ENCODE measurements at places on chromosomes 1 and 21.
A peak's percentile ranks its signal among the peaks of the same experiment; 100 is the strongest.

GRCh38 chr1:33414879-33415278 is 16.0 kb downstream of the PHC2 start:
- DNase-seq = no peak

GRCh38 chr1:156750711-156751450 is 594 bp downstream of the HDGF start:
- no peak for DNase-seq

DNA sequence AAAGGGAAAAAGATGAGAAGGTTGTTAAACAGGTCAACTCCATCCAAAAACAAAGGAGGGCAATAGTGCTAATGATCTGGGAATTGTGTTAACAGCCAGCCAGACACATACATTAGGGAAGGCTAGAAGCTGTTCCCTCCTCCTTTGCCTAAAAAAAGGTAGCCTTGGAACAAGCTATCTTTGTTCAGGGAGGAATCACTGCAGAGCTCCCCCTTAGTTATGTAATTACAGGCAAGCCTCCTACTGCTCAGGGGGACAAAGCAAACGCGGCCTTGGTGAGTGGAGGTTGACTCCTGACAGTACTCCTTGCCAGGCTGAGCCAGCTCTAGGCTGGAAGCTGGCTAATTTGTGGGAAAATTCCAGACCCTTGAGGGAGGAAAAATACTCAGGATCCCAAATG is 97.6 kb downstream of the VAV3 start:
- DNase-seq = no peak

DNA sequence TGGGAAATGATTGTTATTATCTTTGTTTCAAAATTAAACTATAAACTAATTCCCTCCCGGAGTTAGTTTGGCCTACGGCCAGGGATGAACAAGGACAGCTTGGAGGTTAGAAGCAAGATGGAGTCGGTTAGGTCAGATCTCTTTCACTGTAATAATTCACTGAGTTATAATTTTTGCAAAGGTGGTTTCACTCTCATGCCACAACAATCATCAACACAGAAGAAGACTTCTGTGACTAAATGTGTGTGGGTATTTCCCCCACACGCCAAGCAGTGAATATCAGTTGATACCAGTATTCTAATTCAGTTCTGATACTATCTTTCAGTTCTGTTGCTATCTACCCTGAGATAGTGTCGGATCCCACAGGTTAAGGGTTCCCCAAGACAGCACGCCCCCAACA is 215.1 kb downstream of the S1PR1 start:
- DNase-seq = no peak

DNA sequence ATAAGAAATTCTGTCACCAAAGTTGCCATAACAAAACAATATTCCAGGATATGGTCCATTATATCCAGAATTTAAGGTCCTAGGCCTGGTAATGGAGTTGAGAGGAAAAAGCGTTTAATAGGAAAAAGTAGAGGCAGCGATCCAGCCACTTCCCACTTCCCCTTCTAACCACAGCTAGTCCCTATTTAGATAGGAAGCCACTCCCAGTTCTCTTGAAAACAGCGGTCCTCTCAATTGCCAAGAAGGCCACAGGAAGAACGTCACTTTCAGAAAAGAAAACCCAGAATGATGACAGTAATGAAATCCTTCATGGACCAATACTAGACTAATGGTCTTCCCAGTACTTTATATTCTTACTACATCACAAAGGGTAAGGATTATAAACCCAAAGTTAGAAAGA is 38.6 kb downstream of the ABL2 start:
- no peak for DNase-seq

GRCh38 chr1:37794372-37795339 is 1.0 kb downstream of the MANEAL start:
- DNase-seq = no peak

- DNase-seq = peak; percentile 73
Measured at GRCh38 chr1:63773815-63774616, at the start of gene ROR1. Gene ROR1 (plus strand): TSS chr1:63774017.

- no peak for DNase-seq
Measured at GRCh38 chr1:68173283-68173935, 58.9 kb downstream of the WLS start.

- no peak for DNase-seq
Measured at GRCh38 chr21:28111151-28111619, 881.5 kb downstream of the LTN1 start.

DNA sequence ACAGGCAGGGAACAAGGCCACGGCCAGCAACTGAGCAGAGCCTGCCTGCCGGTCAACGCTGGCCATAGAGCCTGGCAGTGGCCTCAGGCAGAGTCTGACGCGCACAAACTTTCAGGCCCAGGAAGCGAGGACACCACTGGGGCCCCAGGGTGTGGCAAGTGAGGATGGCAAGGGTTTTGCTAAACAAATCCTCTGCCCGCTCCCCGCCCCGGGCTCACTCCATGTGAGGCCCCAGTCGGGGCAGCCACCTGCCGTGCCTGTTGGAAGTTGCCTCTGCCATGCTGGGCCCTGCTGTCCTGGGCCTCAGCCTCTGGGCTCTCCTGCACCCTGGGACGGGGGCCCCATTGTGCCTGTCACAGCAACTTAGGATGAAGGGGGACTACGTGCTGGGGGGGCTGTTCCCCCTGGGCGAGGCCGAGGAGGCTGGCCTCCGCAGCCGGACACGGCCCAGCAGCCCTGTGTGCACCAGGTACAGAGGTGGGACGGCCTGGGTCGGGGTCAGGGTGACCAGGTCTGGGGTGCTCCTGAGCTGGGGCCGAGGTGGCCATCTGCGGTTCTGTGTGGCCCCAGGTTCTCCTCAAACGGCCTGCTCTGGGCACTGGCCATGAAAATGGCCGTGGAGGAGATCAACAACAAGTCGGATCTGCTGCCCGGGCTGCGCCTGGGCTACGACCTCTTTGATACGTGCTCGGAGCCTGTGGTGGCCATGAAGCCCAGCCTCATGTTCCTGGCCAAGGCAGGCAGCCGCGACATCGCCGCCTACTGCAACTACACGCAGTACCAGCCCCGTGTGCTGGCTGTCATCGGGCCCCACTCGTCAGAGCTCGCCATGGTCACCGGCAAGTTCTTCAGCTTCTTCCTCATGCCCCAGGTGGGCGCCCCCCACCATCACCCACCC is at the start of gene TAS1R3:
TSS of gene TAS1R3 (plus strand) at position 213 of the 898 bp plus-strand sequence. CDS start at position 279, 66 bp downstream.
- no peak for DNase-seq

DNA sequence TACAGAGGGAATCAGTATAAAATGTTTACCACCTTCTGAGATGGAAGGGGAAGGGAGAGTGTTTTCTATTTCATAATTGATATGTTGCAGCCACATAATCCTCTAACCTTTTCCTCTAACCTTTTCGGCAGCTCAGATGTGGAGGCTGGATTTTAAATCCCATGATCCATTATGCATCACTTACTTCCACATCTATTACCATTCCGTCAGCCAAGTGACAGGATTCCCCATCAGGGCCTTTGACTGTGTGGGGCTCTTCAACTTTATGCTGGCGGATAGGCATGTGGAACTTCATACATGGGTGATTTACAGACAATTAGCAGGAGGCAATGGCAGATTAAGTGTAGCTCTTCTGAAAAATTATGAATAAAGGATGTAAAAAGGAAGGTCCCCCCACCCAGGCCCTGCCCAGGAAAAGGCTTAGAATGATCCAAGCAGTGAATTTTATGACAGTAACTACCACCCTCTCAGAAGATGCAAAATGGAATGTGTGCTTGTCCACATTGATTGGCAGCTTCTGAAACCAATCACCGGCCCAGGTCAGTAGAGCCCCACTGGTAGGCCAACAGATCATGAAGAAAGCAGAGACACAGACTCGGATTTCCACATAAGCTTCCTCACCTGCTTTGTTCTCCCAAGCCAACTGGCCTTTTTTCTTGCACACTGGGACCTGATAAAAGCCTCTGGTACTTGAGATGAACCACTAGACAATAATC is 147.0 kb downstream of the ST6GALNAC5 start:
- DNase-seq = no peak

- no peak for DNase-seq
Measured at GRCh38 chr1:234933475-234933874, 195.2 kb downstream of the TOMM20 start.

- DNase-seq = no peak
Measured at GRCh38 chr1:152912900-152913299, 4.6 kb downstream of the IVL start.

DNA sequence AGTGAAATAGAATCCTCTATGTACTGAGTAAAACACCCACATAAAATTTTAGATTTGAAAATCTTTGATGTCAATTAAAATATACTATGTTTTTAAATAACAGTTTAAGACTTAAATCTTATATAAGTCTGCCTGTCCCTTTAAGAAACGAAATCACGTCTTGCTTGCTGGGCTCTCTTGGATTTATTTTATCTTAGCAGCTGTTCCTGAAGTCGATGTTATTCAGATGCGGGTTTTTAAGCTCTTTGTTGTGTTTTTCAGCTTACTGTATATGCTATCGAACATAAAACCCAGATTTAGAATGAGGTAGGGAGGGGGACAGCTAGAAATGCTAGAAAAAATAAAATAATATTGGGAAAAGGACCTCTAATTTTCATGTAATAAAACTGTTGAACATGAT is 11.1 kb upstream of the SSX2IP start:
- DNase-seq = no peak

GRCh38 chr21:33286076-33286475 is 19.9 kb downstream of the IL10RB start:
- DNase-seq = no peak

DNA sequence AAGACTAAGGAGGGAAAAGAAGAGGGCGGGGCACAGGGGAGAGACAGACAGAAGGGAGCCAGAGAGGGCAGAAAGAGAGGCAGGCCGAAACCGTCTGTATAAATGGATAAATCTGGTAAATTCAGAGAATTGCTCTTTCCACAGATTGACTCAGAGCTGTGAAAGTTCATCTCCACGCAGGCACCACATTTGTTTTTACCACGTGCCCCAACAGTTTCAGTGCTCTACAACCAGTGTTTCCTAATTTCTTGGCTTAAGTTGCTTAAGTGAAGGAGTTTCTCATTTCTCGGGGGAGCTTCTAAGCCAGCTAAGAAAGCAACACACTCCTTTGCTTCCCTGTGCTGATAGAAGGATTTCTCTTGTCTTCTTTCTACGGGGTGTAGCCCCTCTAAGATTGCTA is 87.1 kb downstream of the ENAH start:
- DNase-seq = no peak

GRCh38 chr21:15084668-15085067 is 19.9 kb upstream of the NRIP1 start:
- DNase-seq = no peak

GRCh38 chr1:197178998-197179397 is 32.5 kb upstream of the ASPM start:
- peak; percentile 32 for DNase-seq

DNA sequence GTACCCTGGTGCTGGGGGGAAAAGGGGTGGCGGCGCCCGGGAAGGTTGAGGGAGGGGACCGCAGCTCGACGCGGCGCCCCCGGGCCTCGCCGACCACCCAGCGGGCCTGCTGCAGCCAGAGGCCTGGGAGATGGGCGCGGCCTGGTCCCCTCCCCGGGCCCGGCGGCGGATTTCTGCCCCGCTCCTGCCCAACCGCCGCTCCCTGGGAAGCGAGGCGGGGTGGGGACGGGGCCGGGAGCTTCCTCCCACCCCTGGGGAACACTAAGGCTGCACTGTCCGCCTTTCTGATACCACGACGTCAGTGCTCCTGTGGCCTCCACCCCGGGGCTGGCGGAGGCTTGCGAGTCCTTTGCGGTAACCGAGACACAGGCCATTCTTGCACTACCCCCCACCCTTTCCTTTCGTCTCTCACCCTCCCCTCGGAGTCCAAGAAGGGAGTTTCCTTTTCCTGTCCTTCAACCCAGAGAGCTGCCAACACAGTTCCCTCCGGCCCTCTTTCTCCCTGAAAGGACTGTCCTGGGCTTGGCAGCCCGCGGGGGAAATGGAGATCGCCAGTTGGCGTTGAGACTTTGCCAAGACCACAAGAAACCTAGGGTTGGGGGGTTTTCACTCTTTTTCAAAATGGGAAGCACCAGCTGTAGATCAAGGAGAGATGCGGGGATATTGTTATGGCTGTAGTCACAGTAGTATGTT is 742 bp downstream of the SH3GLB1 start:
- peak; percentile 25 for DNase-seq

DNA sequence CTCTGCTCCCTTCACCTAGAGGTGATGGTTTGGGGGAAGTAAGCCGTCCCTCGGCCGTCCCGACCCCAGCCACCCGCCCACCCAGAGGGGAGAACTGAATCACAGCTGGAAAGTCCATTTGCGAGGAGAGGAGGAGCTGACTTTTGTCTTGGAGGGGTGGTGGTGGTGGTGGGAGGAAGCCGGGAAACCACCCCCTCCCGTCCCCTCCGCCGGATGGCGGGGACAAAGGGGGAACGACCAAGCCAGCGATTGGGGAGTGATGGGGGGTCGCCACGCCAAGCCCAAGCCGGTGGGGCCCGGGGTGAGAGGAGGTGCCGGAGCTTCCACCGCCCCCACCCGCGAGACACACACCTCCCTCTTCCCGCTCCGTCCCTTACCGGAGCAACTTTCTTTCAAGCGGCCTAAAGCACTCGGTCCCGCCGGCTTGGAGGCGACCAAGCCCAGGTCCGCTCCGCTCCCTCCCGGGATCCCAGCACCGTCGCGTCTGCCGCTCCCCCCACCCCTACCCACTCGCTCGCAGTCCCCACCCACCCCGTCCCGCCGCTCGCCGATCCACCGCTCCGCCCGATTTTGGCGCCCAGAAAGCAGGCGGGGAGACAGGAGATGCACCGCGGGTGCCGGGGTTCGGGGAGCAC is 540 bp downstream of the ARHGEF2 start:
- DNase-seq = no peak

DNA sequence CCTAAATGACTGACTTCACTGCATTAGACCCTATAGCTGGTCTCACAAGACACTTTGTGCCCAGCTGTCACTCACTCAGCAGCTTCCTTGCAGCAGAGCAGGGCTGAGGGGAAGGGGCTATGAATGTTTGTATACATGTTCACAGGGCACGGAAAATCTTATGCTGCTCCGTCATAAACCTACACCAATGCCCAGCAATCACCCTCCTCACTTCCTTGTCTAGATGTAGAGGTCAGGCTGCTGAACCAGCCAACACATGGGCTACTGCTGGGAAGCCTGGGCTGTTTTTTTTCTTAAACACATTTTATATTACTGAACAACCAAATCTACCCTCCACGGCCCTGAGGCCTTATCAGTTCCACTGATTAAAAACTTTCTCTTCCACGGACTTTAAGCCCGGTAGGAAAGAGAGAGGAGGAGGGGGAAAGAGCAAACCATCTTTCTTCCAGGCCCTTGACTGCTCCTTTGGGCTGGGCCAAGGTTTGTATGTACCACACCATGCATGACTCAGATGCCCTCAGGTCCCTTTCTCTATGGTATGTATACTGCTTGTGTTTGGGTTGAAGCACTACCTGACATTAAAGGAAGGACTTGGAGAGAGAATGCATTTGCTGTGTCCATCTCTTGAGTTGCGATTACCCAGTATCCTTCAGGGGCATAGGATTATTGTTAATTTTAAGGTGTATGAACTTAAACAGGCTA is 12.7 kb downstream of the MTFR1L start:
- no peak for DNase-seq

GRCh38 chr1:240813720-240814119 is 201.8 kb upstream of the GREM2 start:
- DNase-seq = no peak

- no peak for DNase-seq
Measured at GRCh38 chr1:43273708-43274107, 3.9 kb downstream of the TMEM125 start.

- no peak for DNase-seq
Measured at GRCh38 chr1:220772846-220773245, 13.9 kb upstream of the MTARC1 start.

GRCh38 chr1:174116042-174116441 is 43.3 kb upstream of the RABGAP1L start:
- DNase-seq = no peak

GRCh38 chr1:236156512-236157208 is 14.3 kb downstream of the GPR137B start:
- DNase-seq = no peak
